ENCODE measurements at places on chromosomes 16 and 17. TPM values are rescaled to one million over a fixed set of nuclear protein-coding genes. Genes with fewer than 3 reads are reported as not detected.

TNS4 gene
- total RNA-seq = 0.17 TPM

ASB16 gene
- total RNA-seq = 0.11 TPM

TERB1 gene
- not detected for total RNA-seq

PSME3IP1 gene
- 59.3 TPM for total RNA-seq

CBX4 gene
- total RNA-seq = 32.0 TPM

RECQL5 gene
- 32.5 TPM for total RNA-seq

GNGT2 gene
- total RNA-seq = 4.7 TPM

ICAM2 gene
- 60.3 TPM for total RNA-seq

CBFA2T3 gene
- 4.7 TPM for total RNA-seq

PLA2G10 gene
- 5.6 TPM for total RNA-seq

Measured in lung (tissue), 17 donors.